ENCODE measurements at places on chromosomes 1 and 21.
A peak's percentile ranks its signal among the peaks of the same experiment; 100 is the strongest.

DNA sequence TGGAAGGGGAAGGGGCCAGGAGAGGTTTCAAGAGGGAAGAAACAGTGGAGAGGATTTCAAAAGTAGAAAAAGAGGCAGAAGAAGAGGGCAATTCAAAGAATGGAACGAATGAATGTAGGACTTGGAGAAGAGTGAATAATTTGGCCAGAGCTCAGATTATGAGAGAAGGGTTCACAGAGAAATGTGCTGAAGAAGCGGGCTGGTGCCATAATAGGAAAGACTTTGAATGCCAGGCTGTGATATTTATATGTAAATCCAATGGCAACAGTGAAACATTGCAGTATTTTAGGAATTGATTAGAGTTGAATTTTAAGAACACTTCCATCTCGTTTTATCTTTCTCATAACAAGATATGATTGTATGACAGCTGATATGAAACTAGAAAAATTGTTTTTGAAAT, 36.0 kb upstream of the ANGPTL7 start:
- no peak for DNase-seq

DNA sequence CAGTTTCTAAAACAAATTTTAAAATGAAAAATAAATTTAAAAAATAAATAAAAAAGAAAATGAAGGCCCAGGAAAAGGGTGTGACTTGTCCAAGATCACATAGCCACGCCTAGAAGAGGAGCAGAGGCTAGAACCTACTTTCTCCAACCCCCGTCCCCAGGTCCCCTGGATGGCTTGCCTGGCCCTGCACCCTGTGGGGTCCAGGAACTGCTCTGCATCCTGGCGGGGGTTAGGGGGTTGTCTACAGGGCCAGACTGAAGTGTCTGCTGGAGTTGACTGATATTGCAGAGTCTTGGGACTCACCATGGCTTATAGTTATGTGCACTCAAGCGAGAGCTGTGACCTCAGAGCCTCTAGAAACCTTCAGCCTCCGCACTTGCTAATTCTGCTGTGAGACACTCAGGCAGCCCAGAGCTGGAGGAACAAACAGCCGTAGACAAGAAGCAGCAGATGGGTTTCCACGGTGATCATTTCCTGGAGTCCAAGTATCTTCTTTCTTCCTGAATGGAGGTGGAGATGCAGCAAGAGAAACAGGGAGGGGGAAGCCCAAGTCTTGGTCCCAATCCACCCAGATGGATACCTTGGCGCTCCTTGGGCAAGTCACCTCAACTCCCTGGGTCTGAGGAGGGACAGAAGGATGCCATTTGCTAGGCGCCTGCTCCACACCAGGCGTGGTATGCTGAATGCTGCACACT, 5.2 kb upstream of the EXTL1 start:
- DNase-seq, result no peak

- DNase-seq, result no peak
These were observed 16.1 kb upstream of the RIMKLA start for GRCh38 chr1:42364542-42364941.

- no peak for DNase-seq
These were observed 66.2 kb downstream of the PRDM16 start for GRCh38 chr1:3135073-3135702.

DNA sequence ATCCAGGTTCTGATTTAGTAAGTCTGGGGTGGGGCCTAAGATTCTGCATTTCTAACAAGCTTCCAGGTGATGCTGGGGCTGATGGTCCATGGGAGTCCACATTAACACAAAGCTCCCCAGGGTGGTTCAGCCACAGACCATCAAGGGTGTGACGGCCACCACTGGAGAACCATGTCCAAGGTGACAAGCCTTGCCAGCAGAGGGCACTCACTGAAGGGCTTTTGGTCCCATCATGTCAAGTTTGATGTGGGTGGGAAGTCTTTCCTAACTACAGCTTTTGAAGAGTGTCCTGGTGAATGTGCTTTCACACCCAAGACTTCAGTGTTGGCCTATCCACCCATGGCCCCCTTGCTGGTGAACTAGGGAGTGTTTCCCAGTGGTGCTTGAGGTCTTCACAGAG, 67.1 kb downstream of the UBE2T start:
- DNase-seq, result peak; percentile 30

- no peak for DNase-seq
These were observed 184.9 kb downstream of the DUSP10 start for GRCh38 chr1:221557013-221557412.

- no peak for DNase-seq
These were observed 18.3 kb downstream of the KCNC4 start for GRCh38 chr1:110228381-110228780.
